ENCODE measurements at places on chromosomes 2 and 18. TPM values are rescaled to one million over a fixed set of nuclear protein-coding genes. Genes with fewer than 3 reads are reported as not detected.
A peak's percentile ranks its signal among the peaks of the same experiment; 100 is the strongest.

DNA sequence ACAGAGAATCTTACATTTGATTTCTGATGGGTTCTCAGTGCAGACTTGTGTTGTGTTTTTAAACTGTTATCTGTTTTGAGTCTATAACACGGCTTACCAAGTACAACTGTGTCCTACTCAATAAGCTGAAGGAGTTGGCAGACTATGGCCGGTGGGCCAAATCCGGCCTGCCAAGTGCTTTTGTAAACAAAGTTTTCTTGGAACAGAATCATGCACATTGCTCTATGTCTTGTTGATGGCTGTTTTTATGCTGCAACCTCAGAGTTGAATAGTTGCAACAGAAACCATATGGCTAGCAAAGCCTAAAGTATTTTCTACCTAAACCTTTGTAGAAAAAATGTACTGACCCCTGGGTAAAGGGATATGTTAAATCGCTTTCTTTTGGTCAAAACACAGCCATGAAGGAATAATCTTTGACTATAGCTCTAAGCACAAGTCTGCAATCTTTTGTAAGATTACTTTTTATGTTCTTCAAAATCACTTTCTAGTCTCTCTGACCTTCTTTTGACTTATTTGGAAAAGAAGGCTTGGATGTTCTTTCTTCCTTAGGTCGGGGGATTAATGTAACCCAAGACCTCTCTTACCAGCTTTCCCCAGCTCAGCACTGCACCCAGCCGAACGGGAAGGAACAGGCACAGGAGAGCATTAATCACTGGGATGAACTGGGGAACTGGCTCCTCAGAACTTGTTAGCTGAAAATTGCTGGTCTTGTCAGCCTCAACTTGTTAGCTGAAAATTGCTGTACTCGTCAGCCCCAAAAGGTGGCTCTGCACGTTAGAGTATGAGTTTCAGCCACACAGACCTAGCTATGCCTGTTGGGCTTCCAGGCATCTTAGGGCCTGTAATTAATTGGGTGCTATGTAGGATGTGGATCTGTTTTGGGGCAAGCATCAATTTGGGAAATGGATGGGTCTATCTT lies 75.4 kb downstream of the CD8B2 start:
- no peaks in the 10 kb centered on the region for H3K4me1 ChIP-seq
- H3K27ac ChIP-seq: no peak overlapping the region
- no peaks in the 10 kb centered on the region for H3K36me3 ChIP-seq

Gene UGT1A10
- not detected for total RNA-seq

DNA sequence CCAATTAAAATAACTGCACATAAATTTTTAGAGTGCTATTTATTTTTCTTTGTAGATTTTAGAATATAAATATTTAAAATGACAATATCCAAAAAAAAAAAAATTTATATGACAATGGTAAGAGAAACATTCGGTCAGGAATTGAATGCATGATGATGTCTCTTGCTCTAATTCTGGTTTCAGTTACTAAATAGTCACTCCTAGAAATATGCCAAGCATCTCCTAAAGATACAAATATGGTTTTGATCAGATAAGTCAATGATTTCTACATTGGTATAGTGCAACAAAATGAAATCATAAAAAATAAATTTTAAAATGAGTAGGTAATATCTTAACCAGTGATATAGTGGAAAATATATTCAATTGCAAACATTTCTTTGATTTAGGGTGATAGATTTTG lies 95.9 kb upstream of the ACKR3 start:
- peaks cover 10% of the 10 kb centered on the region for H3K27me3 ChIP-seq
- no peak overlapping the region for H3K4me3 ChIP-seq
- H3K36me3 ChIP-seq: no peaks in the 10 kb centered on the region
- H3K27ac ChIP-seq: no peak overlapping the region

- DNase-seq: no peak
These were observed 157.7 kb downstream of the ZNF385B start for GRCh38 chr2:179703702-179704101.

Gene WNT6
- not detected for total RNA-seq

DNA sequence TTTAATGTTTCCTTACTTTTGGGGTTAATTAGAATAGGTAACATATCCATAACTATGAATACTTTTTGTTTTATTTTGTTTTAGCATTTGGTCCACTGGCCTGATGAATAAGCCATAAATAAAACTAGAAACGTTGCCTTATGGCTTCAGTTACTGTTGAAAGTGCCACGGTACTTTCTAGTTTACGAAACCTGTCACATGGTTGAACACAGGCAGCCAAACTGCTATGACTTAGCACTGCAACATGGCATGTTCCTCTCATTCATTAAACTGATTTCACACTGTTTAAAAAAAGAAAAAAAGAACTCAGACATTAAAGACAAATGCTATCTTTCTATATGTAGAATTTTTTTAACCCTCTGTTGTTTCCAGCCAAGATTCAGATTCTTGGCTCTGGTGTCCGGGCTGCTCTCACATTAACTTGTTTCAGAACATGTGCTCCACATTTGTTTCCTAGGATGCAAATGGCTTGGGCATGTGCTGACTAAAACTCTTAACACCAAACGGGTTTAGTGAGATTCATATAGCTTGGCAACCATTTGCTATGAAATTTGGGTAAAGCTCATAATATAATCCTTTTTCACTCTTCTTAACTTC lies 323.9 kb upstream of the RND3 start:
- no peak overlapping the region for H3K27ac ChIP-seq
- H3K36me3 ChIP-seq: no peaks in the 10 kb centered on the region

Gene MOGAT1
- total RNA-seq: not detected

DNA sequence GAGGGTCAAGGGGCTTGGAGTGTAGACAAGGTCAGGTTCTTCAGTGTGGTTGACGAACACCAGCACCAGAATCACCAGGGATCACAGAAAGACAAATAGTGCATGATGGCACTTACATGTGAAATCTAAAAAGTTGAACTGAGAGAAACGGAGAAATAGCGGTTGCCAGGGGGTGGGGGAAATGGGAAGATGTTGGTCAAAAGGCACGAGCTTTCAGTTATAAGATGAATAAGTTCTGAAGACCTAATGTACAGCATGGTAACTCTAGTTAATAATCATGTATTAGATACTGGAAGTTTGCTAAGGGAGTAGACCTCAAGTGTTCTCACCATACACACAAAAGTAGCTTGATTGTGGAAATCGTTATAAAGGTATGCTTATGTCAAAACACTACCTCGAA lies 43.7 kb upstream of the DARS1 start:
- H3K27me3 ChIP-seq: peaks cover 5% of the 10 kb centered on the region
- H3K4me3 ChIP-seq: no peak overlapping the region
- H3K36me3 ChIP-seq: no peaks in the 10 kb centered on the region
- H3K27ac ChIP-seq: no peak overlapping the region
- no peak for DNase-seq

- H3K27ac ChIP-seq: peak overlapping the region; percentile 69
- H3K27me3 ChIP-seq: peaks cover 24% of the 10 kb centered on the region
- peak overlapping the region; percentile 26 for H3K4me3 ChIP-seq
- peak; percentile 67 for DNase-seq
- H3K4me1 ChIP-seq: peaks cover 24% of the 10 kb centered on the region
These were observed 305.4 kb upstream of the HS6ST1 start for GRCh38 chr2:128623776-128624761.

DNA sequence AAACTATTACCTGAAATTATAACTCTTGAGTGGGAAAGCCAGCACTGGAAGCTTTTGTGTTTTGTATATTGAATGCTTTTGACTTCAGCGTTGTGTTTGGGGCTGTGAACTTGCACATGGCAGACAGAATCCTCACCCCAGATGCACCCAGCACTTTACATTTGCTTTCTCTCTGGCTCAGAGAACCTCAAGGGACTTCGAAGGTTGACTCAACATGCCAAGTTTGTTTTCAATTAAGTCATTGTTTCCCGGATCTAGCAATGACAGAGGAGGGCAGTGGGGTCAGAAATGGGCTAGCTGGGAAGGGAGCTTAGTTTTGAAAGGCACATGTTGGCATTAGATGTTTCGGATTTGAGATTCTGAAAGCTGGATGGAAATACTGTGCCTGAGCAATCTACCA lies 22.4 kb downstream of the TET3 start:
- no peaks in the 10 kb centered on the region for H3K27me3 ChIP-seq
- no peak overlapping the region for H3K4me3 ChIP-seq
- no peak for DNase-seq
- peaks cover 2% of the 10 kb centered on the region for H3K36me3 ChIP-seq

DNA sequence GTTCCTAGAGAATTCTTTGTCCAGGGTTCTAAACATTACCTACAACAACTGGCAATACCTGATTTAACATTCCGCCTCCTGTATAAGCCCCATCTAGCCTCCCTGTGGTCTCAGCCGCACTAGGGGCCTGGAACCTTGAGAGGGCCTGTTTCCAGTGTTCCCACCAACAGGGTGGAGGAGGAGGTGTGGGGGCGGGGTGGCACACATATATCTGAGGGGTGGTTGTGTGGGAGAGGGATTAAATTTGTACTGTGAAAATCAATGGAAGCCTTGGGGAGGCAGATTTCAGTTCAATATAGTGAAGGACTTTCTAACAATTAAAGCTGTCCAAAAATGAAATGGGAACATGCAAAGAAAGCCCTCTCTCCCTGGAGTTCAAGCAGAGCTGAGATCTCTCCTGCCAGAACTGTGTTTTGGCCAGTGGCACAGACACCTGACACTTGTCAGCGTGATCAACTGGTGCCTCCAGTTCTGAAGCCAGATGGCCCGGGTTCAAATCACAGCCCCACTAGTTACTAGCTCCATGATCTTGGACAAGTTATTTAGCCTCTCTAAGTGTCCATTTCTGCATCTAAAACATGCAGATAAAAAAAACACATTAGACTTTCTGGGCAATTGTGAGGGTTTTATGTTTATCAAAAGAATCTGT lies 17.0 kb upstream of the FZD7 start:
- H3K27me3 ChIP-seq: peaks cover 7% of the 10 kb centered on the region
- H3K36me3 ChIP-seq: no peaks in the 10 kb centered on the region
- H3K4me3 ChIP-seq: no peak overlapping the region
- no peaks in the 10 kb centered on the region for H3K4me1 ChIP-seq
- DNase-seq: no peak

GRCh38 chr18:2814928-2815327 lies 31.9 kb upstream of the EMILIN2 start:
- no peaks in the 10 kb centered on the region for H3K36me3 ChIP-seq
- H3K27ac ChIP-seq: no peak overlapping the region
- H3K4me1 ChIP-seq: no peaks in the 10 kb centered on the region
- no peak overlapping the region for H3K4me3 ChIP-seq
- H3K27me3 ChIP-seq: peaks cover 3% of the 10 kb centered on the region

Data from activated CD8-positive, alpha-beta T cell treated with anti-CD3 and anti-CD28 coated beads, Interleukin-2, amount 10 ng/mL, durations not matched to agents 7 days and 5 days (primary cell).